ENCODE measurements at places on chromosomes 3 and 15. TPM values are rescaled to one million over a fixed set of nuclear protein-coding genes. Genes with fewer than 3 reads are reported as not detected.

CCR8 gene
- 2.1 TPM for total RNA-seq

CALML4 gene
- 2.0 TPM for total RNA-seq

C3orf70 gene
- total RNA-seq, result not detected

ZSCAN2 gene
- 5.0 TPM for total RNA-seq

ENTPD3 gene
- total RNA-seq, result not detected

Measured in CD4-positive, alpha-beta T cell (primary cell).